Thymus (tissue), 14 donors: ENCODE measurements at places on chromosomes 13 and 19.

DNA sequence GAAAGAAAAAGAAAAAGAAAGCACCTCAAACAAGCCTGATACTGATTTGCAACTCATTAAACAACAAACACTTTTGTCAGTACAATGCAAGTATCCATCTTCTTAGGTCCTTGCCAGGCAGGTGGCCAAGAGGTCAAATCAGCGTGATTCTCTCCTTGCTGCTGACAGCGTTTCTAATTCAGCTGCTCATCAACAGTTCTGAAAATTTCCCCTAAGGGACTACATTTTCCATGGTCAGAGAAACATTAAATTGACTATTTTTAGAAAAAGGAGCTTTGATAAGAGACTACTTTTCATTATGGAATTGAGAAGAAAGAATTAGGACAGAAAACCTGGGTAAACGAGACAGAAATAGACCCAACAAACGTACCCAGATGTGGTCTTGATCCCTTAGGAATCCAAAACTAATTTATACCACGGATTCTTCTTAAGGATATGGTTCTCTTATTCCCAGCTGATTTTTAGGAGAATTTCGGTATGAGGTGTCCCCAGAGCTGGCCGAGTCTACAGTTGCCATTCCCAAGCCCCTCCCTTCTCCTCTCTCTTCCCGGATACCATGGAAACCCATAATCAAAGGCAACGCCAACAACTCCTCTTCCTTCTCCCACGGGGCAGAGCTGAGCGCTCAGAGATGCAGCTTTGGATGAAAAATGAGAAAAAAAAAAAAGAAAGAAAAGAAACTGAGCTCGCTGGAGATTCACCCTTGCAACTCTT lies 29.5 kb upstream of the CEBPG start:
- no peak for DNase-seq

- no peak for DNase-seq
Measured at GRCh38 chr19:48310227-48310626, 15.1 kb upstream of the EMP3 start.

- DNase-seq, result peak; percentile 35
Measured at GRCh38 chr19:13153569-13154240, 3.5 kb downstream of the IER2 start.

GRCh38 chr19:9847087-9847671 lies 12.1 kb downstream of the PIN1 start:
- no peak for DNase-seq

- DNase-seq, result no peak
Measured at GRCh38 chr19:14704450-14704849, 14.6 kb downstream of the ZNF333 start.

- DNase-seq, result no peak
Measured at GRCh38 chr19:15623711-15624318, 8.8 kb downstream of the CYP4F8 start.

GRCh38 chr13:46778095-46778494 lies 18.9 kb downstream of the ESD start:
- DNase-seq, result no peak

DNA sequence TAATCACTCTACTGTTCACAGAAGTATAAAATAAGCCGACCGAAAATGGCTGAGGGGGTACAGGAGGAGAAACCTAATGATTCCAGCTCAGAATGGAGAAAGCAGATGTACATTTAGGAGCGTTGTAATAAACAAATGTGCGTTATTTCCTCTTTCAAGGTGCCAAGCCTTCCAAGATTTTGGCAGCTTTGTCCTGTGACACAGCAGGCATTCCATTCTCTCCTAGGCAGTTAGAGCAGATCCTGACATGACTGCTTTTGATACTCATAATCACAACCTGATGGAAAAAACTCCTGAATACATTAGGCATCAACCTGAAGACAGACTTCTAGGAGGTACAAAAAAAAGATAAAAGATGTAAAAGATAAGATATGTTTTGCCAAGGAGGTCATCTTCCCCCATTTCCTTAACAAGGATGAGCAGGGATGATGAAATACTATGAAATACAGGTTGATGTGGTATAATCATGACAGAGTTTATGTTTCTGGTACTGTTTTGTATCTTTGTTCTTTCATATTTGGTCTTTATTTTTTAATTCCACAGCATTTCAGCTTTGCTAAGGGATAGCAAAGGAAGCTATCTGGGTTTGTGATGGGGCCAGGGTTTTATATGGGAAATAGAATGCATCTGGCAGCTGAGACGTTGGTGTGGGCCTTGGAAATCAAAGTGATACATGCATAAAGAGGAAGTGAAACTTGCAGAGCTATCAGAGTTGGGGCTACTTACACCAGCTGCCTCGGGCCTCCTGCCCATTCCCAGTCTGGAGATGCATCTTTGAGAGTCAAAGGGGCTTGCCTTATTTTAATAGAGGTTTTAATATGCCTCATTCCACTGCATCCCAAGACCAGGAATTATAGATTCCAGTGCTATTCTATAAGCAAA lies 222.5 kb downstream of the OXGR1 start:
- DNase-seq, result no peak

DNA sequence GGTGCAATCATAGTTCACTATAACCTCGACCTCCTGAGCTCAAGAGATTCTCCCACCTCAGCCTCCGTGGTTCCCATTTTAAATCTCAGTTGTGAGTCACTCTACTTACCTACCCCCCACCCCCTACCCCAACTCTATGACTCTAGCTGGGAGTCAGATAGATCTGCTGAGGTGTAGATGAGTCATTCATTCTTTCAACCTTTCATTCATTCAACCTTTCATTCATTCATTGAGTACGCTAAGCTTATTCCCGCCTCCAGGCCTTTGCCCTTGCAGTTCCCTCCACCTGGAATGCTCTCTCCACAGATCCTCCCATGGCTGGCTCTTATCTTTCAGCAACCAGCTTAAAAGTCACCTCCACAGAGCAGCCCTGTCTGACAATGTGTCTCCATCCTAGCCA lies 1.1 kb upstream of the MAST1 start:
- DNase-seq, result no peak

- no peak for DNase-seq
Measured at GRCh38 chr13:44667943-44668342, 91.8 kb upstream of the TSC22D1 start.

DNA sequence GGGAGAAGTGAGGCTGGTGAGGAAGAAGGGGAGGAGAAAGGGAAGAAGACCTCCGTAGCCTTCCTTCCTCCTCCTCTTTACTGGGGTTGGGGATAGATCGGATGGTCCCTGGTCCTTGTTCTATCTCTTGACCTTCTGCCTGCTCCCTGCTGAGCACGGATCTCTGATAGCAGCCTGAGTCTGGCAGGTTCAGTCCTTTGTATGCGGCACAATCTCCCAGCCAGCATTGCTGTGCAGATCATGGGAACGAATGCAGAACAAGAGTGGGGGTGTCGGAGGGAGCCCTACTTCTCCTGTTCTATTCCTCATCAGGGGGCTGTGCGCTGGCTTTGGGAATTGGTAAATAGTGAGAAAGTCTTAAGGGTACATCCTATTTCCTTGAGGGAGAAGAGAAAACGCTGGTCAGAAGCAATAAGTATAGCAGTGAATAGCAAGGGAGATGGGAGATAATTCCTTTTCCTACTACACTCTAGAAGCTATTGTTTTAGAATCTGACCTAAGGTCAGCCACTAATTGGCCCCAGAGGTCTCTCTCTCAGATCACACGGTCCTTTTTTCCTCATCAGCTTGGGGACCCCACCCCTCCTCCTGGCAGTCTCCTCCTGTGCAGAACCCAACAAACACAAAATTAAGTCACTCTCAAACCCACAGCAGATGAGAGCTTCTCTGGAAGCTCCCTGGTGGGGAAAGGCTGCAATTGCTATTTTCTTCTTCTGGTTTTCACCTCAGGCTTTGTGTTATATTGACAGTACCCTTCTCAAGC lies 41.0 kb downstream of the KL start:
- no peak for DNase-seq

DNA sequence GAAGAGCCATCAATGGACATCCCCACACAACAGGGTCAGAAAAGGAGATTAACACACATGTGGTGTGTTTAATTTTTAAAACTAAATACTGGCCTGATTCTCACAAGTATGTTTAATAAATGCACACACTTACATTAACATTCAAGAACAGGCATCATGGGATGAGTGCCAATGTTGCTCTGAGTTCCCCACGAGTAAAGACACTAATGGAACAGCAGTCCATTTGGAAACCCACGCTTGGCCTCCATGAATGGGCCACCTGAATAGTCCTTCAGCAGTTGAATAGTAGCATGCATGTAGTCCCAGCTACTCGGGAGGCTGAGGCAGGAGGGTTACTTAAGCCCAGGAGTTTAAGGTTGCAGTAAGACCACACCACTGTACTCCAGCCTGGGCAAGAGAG lies 195.2 kb upstream of the IPO5 start:
- DNase-seq, result no peak

- peak; percentile 81 for DNase-seq
Measured at GRCh38 chr19:23116802-23117571, at the start of gene ZNF730. TSS of gene ZNF730 (plus strand) at chr19:23117025. CDS start at chr19:23117174, 149 bp downstream.

- DNase-seq, result no peak
Measured at GRCh38 chr19:50551715-50552187, 16.5 kb downstream of the LRRC4B start.

DNA sequence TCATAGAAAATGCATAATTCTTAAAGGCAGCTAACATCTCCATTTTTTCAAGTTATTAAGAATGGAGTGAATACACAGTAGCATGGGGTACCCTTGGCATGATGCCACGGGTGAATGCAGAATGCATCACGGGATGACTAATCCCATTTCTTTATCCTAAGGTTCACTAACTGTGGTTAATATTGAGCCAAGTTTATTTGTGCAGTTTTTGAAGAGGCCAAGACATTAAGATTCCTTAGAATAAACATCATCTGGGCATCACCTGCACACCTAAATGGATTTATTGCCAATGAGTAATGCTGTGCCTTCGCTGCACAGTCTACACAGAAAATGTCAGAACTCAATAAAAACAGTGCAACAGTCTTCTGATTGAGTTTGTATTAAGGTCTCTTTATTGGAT lies 333.1 kb downstream of the GPC6 start:
- DNase-seq, result no peak
